Renal cortex interstitium (tissue), 15 donors: ENCODE measurements at places on chromosomes 5 and 9. TPM values are rescaled to one million over a fixed set of nuclear protein-coding genes. Genes with fewer than 3 reads are reported as not detected.

SFXN1 gene
- 46.5 TPM for polyA plus RNA-seq

SMIM3 gene
- polyA plus RNA-seq = 22.1 TPM

GPR150 gene
- not detected for polyA plus RNA-seq

MYMK gene
- polyA plus RNA-seq = 0.30 TPM

MSX2 gene
- 0.98 TPM for polyA plus RNA-seq

BTNL3 gene
- polyA plus RNA-seq = not detected

GRCh38 chr5:1168796-1169195 is 32.6 kb upstream of the SLC6A19 start:
- no peak for DNase-seq

DNA sequence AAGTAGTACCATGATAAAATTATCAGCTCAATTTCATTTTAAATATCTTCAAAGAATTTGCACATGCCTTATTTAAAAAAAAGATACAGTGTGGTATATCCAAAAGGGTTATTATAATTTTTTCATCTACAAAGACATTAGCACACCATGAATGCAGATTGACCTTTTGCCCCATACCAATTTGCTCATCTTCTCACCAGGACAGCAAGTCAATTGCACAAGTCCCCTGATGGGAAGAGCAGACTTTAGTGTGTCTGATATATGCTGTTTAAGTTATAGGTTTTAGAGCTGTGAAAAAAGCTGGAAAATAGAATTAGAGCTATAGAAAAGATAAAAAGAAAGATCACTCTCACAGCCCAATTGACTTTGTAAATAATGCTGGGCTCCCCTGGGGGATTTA is 325.8 kb upstream of the CDH6 start:
- DNase-seq = no peak

DNA sequence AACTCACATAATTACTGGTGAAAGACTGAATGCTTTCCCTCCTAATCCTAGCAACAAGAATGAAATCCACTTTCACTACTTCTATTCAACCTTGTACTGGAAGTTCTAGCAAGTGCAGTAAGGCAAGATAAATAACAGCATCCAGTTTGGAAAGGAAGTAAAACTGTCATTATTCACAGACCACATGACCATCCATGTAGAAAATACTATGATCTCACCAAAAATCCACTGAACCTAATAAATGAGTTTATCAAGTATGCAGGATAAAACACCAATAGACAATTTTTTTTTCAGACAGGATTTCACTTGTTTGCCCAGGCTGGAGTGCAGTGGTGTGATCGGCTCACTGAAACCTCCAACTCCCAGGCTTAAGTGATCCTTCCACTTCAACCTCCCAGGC is 117.7 kb downstream of the TMEM167A start:
- no peak for DNase-seq

DNA sequence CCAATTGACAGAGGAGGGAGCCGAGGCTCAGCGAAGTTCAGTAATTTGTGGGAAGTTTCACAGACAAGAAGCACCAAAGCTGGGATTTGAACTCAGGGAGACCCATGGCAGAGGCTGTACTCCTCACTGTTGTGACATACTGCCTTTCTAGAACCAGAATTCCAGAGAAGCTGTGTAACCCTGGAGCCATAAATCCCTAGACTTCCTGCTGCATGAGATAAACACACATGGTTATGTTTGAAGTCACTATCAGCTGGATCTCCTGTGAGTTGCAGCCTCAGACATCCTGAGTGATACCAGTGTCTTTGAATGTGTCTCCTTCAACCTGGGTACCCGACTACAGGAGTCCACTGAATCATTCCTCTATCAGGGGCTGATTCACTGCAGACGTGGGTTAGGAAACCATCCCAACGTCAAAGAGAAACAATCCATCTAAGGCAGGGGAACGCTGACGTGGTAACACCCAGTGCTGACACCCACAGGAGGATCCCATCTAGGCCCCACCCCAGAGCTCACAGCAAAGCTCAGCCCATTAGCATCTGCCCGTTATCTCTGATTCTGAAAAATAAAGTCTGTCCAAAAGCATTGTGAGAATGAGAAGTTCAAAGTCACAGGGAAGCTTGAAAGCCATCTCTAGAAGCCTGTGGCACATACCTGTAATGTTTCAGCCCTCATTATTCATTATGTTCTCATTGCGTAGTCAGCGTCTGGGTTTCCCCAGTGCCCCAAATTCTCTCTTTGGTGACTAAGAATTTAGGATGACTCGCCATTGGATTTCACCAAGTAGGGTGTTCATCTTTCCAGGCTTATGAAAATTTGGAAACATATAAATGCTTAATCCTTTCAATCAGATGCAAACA is 36.3 kb upstream of the BASP1 start:
- DNase-seq = no peak

DNA sequence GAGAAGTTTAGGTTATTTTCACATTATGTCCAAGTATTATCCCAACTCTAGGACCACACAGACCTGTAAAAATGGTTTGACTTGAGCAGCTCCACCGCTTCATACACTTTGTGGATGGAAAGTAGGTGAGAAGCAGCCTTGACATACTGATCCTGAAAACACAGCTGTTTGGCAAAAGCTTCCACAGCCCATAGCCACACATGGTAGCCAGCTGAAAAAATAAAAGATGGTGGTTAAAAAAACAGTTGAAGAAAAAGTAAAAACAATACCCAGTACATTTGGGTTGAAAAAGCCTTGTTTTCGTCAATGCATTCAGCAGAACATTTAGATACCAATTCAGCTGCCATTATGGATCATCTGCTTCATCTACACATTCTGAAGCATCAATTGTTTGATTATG is 36.7 kb downstream of the GEMIN5 start:
- no peak for DNase-seq
